ENCODE measurements at places on chromosomes 16 and 17.
A peak's percentile ranks its signal among the peaks of the same experiment; 100 is the strongest.

- no peak for DNase-seq
These were observed 73.2 kb upstream of the CIBAR2 start for GRCh38 chr16:85185303-85186100.

DNA sequence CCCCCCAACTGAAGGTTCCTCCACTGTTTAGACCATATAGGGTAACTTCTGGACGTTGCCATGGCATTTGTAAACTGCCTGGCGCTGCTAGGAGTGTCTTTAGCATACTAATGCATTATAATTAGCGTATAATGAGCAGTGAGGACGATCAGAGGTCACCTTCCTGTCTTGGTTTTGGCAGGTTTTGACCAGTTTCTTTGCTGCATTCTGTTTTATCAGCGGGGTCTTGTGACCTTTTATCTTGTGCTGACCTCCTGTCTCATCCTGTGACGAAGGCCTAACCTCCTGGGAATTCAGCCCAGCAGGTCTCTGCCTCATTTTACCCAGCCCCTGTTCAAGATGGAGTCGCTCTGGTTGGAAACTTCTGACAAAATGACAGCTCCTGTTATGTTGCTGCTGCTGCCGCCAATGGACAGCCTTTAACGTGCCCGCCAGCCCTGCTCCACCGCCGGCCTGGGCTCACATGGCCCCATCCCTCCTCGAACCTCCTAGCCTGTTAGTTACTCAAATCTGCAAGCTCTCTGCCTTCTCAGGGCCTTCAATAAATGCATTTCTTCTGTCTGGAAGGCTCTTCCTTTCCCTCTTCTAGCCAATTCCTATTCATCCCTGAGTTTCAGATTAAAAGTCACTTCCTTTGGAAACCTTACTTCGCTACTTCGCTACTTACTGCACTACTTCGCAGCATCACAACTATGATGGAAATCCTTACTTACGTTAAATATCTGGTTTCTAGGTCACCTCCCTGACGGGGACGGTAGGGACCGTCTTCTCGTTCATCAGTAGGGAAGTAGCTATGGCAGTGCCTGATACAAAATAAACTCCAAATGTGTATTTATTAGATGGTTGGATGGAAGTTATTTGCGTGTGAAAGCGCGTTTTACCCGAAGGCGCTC lies 640 bp upstream of the NAGLU start:
- DNase-seq, result no peak

- DNase-seq, result no peak
These were observed 99.6 kb downstream of the CA4 start for GRCh38 chr17:60249290-60249826.

DNA sequence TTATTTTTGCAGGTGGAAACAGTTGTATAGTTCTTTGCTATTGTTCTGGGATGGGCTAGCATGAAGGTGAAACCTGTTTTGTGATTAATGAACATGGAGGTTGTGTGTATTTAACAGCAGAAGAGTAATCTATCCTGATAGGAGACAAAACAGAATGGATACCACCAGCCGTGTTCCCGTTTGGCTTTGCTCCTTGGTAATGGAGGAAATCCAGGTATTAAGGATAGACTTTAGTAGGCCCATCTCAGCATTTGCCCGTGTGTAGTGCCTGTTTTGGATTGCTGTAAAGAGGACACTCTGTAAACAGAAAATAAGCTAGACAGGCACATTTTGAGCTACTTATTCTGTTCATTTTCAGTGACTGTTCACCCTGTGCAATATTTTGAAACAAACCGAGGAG lies 215.1 kb downstream of the RBFOX1 start:
- no peak for DNase-seq

GRCh38 chr17:28744104-28744971 lies 527 bp downstream of the TRAF4 start:
- no peak for DNase-seq

DNA sequence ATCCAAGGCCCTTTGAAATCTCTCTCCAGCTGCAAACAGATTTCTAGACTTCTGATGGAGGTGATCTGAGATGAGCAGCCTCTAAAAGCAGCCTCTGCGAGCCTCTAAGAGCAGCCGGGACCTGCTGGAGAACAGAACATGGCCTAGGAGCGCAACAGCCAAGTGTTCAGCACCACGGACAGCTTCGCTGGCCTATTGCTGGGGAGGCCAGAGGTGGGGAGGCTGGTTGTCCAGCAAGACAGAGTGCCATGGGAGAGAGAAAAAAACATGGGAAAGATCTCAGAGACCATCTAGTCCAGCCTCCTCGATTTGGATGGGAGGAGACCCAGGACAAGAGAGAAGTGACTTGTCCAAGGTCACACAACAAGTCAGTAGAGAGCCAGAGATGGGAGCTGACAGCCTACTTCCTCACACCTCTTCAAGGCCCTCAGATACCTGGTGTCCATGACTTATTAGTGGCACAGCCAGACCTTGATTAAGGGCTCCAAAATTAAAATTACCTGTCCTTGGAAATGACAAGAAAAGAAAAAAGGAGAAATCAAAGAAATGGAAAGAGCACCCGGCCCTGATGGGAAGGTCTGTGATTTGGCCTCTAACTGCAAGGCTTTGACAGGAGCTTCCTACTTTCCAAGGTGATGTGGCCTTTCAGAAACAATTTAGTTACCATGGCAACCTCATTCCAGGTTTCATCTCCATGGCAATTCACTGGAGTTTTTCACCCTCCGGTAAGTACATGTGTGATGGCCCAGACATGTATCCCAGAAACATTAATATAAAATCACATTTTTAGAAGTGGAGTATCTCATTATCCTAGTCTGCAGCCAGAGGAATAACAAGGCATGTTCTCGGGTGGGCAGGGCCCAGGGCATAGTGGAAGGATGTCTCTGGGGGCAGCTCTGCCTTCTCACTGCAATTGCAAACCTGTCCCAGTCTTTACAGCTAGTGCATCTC lies 14.5 kb downstream of the RPRML start:
- DNase-seq, result no peak

DNA sequence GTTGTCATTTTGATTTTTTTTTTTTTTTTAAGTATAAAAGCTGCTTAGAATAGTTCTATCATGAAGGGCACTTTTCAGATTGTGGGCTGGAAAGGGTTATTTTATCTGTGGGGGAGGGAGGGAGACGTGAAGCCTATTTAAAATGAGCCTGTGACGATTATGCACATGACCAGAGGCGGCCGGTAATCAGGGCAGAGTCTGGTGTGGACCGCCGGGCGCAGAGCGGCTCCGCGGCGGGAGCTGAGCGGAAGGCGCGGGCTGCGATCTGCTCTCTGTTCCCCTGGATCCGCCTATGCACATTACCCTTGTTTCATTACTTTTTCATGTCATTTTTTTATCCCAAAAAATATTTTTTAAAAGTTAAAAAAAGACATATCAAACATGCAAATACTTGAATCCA lies 23.5 kb downstream of the TMC6 start:
- DNase-seq, result no peak

GRCh38 chr17:72725433-72726068 lies 366.9 kb downstream of the SLC39A11 start:
- peak; percentile 59 for DNase-seq

DNA sequence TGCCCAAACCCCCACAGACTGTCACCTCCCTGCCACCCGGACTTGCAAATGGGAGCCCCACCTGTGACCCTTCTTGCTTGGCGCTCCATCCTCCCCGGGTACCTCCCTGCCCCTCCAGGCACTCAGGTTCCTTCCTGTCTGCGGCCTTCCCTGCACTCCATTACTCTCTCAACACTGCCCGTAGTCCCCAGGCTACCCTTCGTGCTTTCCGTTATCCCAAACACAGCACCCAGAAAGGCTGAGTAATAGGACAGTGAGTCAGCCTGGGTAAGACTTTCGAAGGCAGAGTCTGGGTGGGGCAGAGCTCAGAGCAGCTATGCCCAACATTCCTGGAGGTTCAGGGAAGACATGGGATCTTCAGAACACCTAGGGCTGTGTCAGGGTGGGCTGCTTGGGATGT lies 16.6 kb upstream of the C16orf74 start:
- no peak for DNase-seq

DNA sequence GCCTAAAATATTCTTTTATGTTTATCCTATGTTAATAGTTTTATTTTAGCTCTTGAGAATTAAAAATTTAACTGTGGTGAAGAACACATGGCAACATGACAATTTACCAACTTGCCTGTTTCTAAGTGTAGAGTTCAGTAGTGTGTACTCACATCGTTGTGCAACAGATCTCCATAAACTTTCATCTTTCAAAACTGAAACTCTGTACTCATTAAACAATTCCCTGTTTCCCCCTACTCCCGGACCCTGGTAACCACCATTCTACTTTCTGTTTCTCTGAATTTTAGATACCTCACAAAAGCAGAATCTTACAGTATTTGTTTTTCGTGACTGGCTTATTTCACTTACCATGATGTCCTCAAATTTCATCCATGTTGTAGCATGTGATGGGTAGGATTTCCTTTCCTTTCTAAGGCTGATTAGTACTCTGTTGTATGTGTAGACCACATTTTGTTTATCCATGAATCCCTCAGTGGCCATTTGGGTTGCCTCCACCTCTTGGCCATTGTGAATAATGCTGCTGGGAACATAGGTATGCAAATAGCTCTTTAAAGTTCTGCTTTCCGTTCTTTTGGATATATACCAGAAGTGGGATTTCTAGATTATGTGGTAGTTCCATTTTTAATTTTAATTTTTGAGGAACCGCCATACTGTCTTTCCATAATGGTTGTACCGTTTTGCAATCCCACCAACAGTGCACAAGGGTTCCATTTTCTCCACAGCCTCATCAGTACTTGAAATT lies 17.4 kb downstream of the IST1 start:
- no peak for DNase-seq

DNA sequence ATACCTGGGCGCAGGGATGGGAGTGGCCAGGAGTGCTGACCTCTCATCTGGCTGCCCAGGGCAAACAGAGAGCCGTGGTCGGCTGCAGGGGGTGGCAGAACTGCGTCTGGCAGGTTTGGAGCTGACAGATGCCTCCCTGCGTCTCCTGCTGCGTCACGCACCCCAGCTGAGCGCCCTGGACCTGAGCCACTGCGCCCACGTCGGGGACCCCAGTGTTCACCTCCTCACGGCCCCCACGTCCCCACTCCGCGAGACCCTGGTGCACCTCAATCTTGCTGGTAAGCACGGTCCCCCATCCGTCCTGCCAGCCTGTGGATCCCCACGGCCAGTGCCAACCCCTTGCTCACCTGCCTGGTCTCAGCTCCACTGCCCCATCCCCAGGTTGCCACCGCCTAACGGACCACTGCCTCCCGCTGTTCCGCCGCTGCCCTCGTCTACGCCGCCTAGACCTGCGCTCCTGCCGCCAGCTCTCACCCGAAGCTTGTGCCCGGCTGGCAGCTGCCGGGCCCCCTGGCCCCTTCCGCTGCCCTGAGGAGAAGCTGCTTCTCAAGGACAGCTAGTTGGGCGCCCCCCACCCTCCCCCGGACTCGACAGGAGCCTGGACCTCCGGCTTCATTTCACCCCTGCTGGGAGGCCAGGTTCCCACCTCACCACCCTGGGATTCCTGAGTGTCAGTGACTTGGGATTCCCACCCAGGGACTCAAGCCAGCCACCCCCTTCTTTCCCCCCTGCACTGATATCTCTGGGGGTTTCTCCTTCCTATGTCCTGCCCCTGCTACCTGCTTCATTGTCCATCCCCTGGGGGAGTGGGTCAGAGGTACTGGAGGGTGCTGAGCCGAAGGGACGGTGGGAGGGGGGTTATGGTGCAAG lies 2.0 kb upstream of the ORAI3 start:
- DNase-seq, result no peak

DNA sequence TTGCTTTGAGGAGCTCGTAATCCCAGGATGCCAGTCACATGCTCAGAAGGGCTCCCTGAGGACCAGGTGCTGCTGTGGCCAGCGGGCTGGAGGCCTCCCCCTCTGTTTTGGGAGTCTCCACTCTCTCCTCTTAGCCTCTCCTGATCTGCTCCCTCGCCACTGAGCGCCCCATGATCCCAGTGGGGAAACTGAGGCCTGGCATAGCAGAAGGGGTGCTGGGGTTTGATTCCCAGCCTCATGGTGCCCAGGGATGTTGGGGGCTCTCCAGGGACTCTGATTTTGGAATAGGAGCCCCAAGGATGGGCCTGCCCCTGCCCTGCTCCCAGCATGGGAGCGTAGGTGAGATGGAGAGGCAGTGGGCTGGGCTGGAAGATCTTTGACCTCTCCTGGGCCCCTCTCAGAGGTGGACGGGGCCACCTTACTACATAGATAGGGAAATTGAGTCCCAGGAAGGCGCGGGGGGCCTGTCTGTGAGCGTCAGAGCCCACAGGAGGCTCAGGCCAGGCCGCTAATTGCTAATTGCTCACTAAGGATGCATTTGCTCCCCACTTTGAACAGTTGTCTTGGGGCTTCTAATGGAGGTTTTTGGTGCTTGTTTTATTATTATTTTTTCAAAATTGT lies 525 bp upstream of the ADCY7 start:
- DNase-seq, result no peak

GRCh38 chr17:64117981-64118979 lies 11.7 kb downstream of the ERN1 start:
- DNase-seq, result no peak

DNA sequence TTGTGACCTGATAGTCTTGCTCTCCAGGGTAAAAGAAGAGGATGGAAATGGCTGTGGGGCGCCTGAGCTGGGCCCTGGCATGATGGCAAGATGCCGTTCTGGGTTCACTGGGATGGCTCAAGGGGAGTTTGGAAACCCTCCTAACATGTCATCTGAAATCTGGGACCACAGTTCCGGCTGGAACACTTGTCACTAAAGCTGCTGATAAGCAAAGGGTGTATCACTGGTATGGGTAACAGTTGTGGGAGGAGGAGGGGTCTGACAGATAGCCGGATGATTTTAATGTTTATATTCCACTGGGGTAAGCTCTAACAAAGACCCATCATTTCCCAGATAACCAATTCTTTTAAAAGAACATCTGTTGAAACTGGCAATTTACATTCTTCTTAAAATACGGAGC lies 390.2 kb downstream of the WWOX start:
- no peak for DNase-seq

DNA sequence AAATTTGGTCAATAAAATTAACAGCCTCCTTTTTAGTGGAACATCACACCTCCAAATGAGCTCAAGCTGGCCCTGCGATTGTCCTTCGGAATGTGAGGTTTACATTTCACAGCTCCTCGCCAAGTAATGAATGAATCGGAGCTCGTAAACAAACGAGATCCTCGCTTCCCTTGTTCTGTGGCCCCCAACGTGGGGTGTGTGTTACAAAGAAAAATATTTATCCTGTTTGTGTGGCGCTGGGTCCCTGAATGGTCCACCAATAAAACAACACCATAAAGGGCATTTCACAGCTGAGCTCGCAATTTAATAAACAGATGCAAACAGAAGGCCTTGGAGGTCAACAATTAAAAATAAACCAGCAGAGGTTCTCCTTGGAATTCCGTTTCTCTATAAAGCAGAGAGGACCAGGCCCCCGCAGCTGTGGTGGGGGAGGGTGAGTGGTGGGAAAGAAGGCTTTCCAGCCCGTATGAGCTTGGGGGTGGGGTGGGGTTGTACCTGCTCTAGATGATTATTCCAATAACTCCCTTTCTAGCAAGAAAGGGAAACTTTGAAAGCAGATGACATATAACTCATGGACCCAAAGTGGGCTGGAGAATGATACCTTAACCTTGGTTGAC lies 393.9 kb upstream of the SALL1 start:
- DNase-seq, result no peak
